ENCODE measurements at places on chromosomes 5 and 9. TPM values are rescaled to one million over a fixed set of nuclear protein-coding genes. Genes with fewer than 3 reads are reported as not detected.

Gene BTNL3
- not detected for total RNA-seq

GRCh38 chr5:147690595-147690994 is 91.9 kb downstream of the JAKMIP2 start:
- no peaks in the 10 kb centered on the region for H3K27me3 ChIP-seq
- DNase-seq = no peak
- H3K36me3 ChIP-seq = no peaks in the 10 kb centered on the region
- no peak overlapping the region for H3K27ac ChIP-seq
- peaks cover 6% of the 10 kb centered on the region for H3K4me1 ChIP-seq
- H3K4me3 ChIP-seq = no peak overlapping the region

- no peak for DNase-seq
- H3K27ac ChIP-seq = no peak overlapping the region
- no peak overlapping the region for H3K4me3 ChIP-seq
- no peaks in the 10 kb centered on the region for H3K4me1 ChIP-seq
Measured at GRCh38 chr5:144267961-144268513, 97.4 kb downstream of the KCTD16 start.

GRCh38 chr5:116942622-116943021 is 368.0 kb upstream of the SEMA6A start:
- no peak overlapping the region for H3K27ac ChIP-seq
- DNase-seq = no peak
- peaks cover 14% of the 10 kb centered on the region for H3K27me3 ChIP-seq
- H3K4me1 ChIP-seq = no peaks in the 10 kb centered on the region

Gene ANKRD18A
- 22.3 TPM for total RNA-seq

DNA sequence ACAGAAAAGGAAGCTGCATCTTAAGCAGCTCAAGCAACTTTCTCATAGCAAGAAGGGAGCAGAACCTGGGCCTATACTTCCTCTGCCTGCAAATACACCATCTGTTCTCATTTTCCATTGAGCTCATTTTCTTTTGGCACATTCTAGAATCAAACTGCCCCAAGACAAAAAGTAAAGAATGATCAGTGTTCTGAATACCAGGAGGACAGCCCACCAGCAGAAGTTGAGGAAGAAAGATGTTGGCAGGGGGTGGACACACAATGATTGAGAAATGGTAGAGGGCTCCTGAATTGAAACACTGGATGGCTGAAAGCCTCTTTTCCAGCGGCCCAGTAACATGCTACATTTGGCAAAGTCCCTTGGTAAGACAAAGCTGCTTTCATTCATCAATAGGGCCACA is 171.8 kb downstream of the MED10 start:
- no peak for DNase-seq
- H3K27ac ChIP-seq = no peak overlapping the region
- H3K4me3 ChIP-seq = no peak overlapping the region
- H3K36me3 ChIP-seq = no peaks in the 10 kb centered on the region
- no peaks in the 10 kb centered on the region for H3K27me3 ChIP-seq
- H3K4me1 ChIP-seq = no peaks in the 10 kb centered on the region

DNA sequence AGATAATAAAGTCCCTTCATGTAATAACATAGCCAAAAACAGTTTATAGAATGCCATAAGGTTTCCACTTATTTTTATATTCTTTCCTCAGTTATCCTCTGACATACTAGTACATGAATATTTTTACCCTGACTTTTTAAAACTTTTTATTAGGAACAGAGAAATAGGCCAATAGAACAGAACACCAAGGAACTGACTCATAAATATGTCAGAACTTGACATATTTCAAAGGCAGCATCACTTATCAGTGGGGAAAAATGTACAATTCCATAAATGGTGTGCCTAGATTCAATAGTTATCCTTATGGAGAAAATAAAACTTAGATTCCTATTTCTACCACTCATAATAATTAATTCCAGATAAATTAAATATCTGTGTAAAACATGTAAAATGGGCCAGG is 9.4 kb downstream of the STARD4 start:
- H3K27me3 ChIP-seq = no peaks in the 10 kb centered on the region
- DNase-seq = no peak
- no peak overlapping the region for H3K4me3 ChIP-seq
- no peaks in the 10 kb centered on the region for H3K36me3 ChIP-seq
- H3K27ac ChIP-seq = no peak overlapping the region

DNA sequence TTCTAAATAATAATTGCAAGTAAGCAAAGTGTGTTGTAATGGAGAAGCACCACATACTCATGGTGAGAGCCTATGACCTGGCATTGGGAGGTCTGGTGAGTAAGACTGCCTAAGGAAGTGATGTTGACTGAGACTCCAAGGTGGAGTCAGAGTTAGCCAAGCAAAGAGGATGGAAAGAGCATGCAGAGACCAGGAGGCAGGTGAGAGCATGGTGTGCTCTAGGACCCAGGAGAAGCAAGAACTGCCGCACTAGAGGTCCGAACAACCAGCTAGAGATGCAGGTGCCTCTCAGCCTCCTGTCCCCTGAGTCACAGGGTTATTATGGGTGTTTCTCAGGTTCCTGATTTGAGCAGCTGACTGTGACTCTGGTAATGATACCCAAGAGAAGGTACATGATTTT is 27.3 kb downstream of the ANP32B start:
- no peak for DNase-seq
- peaks cover 9% of the 10 kb centered on the region for H3K4me1 ChIP-seq
- H3K27me3 ChIP-seq = no peaks in the 10 kb centered on the region
- H3K27ac ChIP-seq = peak overlapping the region; percentile 94

GRCh38 chr5:168356592-168356991 is 65.1 kb downstream of the WWC1 start:
- H3K4me3 ChIP-seq = no peak overlapping the region
- no peak overlapping the region for H3K27ac ChIP-seq
- no peaks in the 10 kb centered on the region for H3K36me3 ChIP-seq
- no peak for DNase-seq

DNA sequence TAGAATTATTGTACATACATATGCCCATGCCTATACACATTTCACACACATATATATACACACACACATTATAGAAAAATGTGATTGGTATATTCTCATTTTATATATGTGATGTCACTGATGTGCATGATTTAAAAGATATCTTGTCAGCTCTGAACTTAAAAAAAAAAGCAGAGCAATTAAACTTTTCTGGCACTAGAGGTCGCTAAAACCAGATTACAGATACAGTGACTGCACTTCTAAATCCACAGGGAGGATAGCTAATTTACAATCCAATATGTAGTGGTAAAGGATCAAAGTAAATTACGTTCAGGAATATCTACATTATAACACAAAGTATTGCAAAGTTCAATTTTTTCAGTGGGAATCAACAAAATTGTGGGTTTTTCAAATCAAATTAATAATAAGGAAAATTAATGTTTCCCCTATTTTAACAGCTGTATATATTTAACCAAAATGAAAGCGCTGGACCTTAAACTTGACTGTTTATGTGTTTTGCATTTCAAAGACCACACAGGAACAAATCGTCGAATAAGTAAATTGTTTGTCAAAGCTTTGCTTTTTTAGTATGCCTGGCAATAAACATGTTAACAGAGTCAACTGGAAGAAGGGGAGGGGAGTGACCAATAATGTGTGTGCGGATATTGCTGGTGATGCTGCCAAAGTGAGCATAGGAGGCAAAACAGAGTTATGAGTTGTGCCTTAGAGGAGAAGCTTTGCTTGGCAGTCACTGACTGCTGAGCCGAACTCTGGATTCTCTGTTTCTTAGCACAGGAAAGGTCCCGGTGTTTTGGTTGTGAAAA is 1201.4 kb upstream of the C9orf72 start:
- H3K36me3 ChIP-seq = no peaks in the 10 kb centered on the region
- no peaks in the 10 kb centered on the region for H3K4me1 ChIP-seq
- no peak overlapping the region for H3K4me3 ChIP-seq
- no peak for DNase-seq

DNA sequence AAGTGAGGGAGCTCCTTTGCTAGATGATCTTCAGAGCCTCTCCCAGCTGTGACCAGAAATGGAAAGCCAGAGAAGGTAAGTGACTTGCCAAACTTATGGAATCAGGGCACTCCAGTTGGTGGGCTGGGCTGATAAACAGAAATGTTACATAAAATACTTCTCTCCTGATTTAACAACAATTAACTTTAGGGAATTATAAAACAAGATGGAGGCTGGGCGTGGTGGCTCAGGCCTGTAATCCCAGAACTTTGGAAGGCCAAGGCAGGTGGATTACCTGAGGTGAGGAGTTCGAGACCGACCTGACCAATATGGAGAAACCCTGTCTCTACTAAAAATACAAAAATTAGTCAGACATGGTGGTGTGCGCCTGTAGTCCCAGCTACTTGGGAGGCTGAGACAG is 899 bp upstream of the MED10 start:
- H3K4me1 ChIP-seq = peaks cover 26% of the 10 kb centered on the region
- H3K27ac ChIP-seq = peak overlapping the region; percentile 97
- H3K4me3 ChIP-seq = peak overlapping the region; percentile 99
- H3K36me3 ChIP-seq = peaks cover 6% of the 10 kb centered on the region

GRCh38 chr9:22654833-22655232 is 208.2 kb downstream of the DMRTA1 start:
- H3K36me3 ChIP-seq = no peaks in the 10 kb centered on the region
- DNase-seq = no peak
- no peaks in the 10 kb centered on the region for H3K4me1 ChIP-seq
- H3K4me3 ChIP-seq = no peak overlapping the region
- no peaks in the 10 kb centered on the region for H3K27me3 ChIP-seq

Measured in T-helper 17 cell (primary cell).